ENCODE measurements at places on chromosomes 12 and 14.

- no peak for DNase-seq
Observed at GRCh38 chr12:43444940-43445564, 107.0 kb downstream of the ADAMTS20 start.

DNA sequence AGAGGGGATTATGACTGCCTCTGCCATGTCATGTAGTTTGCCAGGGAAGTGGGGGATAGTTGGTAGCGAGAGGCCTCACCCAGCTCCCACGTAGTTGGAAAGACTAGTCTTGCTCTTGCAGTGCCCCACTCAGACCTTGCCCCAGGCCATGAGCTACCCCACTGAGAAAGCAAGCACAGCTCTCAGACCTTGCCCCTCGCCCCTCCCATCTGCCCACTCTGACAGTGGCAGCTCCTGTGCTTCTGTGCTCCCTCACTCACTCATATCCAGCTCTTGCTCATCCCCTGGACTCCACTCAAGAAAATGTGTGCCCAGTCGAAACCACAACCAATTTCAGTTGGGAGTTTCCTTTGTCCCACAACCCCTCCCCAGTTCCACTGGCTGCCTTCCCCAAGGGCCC, 55.5 kb upstream of the BDKRB2 start:
- DNase-seq: no peak

DNA sequence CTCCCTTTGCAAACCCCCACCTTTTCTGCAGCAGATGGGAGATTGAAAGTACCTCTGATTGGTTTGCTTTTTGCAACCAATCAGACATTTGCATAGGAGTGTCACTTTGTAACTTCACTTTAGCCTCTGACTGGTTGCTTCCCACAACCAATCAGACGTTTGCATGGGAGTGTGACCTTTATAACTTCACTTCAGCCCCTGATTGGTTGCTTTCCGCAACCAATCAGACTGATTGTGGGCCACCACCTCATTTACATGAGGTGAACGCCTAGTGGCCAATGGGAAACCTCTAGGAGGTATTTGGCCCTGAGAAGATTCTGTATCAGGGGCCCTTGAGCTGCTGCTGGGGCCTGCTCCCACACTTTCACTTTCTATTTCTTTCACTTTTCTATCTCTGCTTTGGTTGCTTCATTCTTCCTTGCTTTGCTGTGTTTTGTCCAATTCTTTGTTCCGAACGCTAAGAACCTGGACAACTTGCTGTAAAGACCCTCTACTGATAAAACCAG, 106.0 kb upstream of the PRICKLE1 start:
- DNase-seq: no peak

GRCh38 chr14:61420326-61420725, 98.9 kb downstream of the PRKCH start:
- peak; percentile 26 for DNase-seq

DNA sequence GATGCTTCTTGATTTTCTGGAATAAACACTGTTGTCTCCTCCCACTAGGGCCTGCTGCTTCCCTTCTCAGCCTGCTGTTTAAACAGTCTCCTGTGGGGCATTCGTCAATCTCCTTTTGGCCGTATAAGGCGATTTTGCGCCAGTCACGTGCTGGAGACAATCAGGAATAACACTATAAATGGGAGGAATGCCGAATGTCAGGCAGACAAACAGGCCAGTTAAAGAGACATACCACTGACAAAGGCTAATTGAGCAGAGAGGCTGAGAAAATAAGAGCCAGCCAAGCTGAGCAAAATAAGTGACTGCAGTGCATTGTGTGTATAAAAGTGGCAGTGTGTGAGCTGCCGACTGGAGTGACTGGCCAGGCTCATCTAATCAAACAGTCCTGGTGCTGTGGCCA, 23.3 kb downstream of the DMAC2L start:
- no peak for DNase-seq

Measured in activated CD4-positive, alpha-beta T cell treated with anti-CD3 and anti-CD28 coated beads for 1 hour (primary cell).